Activated CD8-positive, alpha-beta memory T cell treated with anti-CD3 and anti-CD28 coated beads for 4 hours (primary cell): ENCODE measurements at places on chromosomes 12 and 14.

GRCh38 chr12:19245106-19245505, 115.6 kb downstream of the PLEKHA5 start:
- DNase-seq, result no peak

GRCh38 chr12:232731-233614, 19.0 kb upstream of the SLC6A12 start:
- no peak for DNase-seq

DNA sequence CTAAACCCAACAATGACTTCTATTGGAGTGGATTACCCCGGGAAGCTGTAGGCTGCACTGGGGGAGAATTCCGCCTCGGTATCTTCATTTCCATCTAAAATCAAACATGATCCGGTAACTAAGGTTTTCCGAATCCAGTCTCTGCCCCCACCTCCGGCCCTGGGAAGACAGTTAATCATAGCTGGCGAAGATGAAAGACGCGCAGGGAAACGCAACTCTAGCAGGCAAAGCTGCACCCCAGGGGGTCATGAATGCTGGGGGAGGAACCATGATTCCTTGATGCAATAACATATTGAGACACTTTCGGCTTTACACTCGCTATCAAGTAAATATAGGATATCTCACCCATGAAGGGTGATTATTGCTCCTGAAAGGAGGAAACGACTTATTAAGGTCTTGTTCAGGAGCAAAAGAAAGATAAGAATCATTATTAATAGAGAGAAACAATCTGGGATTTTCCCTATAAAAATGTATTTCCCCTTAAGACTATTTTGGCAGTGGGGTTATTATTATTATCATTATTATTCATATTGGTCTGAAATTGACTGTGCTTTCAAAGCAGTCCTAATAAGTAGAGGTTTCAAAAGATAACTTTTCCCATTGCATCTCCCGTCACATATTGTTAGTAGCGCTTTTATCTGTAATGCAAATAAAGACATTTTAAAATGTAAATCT, 614.9 kb downstream of the VRK1 start:
- no peak for DNase-seq

GRCh38 chr12:5626151-5626550, 194.2 kb downstream of the NTF3 start:
- no peak for DNase-seq

GRCh38 chr12:117144599-117144998, 45.4 kb upstream of the TESC start:
- DNase-seq, result no peak

DNA sequence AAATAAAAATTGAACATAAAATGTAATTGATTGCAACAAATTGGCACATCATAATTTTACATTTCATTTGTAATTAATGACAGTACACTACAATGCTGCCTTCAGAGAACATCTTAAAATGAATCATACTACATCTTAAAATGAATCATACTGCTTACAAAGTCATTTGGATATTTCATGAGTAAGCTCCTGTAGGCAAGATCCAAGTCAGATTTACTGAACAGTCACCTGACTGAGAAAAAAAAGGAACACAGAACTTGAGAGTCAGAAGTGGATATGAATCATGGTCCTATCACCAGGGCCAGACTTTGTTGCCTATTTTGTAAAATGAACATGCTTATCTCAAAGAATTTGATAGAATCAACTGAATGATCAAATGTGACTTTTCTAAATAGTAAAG, 32.7 kb upstream of the FBLN5 start:
- no peak for DNase-seq

DNA sequence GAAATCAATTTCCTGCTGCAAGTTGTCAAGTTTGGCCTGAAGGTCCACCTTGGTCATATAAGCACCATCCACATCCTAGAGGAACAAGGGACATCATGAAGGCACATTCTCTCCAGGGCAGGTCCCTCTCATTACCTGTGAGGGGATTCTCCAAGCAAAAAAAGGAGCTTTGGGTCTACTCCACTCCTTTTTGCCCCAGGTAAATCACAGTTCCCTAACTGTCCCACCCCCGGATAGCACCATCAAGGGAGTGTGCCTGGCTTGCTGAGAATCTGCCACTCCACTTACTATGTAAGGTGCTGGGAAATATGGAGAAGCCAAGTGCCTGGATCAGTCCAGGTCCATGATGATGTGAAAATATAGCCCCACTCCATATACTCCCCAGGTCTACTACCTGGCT, 2.5 kb downstream of the KRT1 start:
- DNase-seq, result no peak

DNA sequence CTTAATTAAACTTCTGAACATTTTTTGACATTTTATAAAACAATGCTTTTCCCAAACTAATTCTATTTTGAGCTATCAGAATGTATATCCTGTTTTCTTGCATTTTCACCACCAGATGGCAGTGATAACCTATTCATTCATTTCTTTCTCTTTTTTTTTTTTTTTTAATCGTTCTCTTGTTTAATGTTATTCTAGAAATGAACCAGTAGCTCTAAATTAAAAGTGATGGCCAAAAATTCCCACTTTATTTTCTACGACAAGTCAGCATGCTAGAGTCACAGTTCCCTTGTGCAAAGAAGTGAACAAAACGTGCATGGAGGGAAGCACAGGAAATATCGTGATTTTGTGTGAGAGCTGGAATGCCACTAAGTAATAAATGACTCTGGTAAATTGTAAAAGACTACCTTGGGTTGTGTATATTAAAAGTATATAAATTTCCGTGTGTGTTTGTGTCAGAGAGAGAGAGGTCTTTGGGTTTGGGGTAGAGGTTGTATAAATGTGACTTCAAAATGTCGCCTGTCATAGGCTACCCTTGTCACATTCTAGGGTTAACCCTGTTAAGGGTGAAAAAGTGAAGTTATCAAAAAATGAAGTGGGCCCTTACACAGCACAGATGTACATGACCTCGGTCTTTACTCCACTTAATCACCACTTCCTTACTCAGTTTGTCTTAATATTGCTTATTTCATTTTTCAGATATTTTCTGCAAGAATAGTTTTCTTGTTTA, 40.4 kb upstream of the LDHB start:
- no peak for DNase-seq

DNA sequence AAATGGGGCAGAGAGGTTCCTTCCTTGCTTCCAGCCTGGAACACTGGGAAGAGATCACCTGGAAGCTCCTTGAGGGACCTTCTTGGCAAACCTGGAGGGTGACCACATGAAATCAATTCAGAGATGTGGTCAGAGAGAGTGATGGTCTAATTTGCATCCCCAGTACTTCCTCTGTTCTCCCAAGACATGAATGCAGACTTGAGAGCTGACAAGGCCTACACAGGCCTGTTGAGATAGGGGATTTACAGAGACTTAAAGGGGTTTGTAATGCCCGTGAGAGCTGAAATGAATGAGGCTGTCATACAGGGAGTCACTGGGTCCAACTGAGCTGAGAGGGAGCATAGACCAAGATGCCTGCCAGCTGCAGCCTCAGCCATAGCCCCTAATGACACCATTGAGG, 45.1 kb downstream of the TMX1 start:
- DNase-seq, result no peak

DNA sequence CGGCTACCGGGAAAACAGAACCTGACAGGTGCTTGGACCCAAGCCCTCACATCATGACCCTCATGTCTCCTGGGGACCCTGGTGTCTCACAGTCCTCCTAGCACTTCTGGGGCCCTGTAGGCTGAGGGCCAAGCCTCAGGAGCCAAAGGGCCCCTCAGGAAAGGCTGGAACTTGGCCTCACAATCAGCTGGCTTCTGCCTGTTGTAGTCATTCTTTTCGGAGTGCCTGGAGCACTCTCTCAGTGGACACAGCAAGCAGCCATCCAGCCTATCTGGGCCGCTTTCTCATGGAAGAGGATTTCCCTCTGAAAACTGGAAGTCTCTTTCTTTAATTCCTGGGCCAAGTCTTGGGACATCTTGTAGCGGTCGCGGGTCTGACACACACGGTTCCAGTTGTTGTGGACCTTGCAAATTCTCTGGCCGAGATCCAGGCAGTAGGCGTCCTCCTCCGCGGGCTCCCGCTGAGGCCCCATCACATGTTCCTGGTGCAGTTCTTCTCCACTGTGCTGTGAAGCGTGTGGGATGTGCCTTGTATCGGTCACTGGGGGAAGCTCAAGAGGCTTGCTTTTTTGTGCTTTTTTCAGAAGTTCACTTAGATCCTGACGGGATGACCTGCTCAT, 169.3 kb downstream of the EMP1 start:
- no peak for DNase-seq

DNA sequence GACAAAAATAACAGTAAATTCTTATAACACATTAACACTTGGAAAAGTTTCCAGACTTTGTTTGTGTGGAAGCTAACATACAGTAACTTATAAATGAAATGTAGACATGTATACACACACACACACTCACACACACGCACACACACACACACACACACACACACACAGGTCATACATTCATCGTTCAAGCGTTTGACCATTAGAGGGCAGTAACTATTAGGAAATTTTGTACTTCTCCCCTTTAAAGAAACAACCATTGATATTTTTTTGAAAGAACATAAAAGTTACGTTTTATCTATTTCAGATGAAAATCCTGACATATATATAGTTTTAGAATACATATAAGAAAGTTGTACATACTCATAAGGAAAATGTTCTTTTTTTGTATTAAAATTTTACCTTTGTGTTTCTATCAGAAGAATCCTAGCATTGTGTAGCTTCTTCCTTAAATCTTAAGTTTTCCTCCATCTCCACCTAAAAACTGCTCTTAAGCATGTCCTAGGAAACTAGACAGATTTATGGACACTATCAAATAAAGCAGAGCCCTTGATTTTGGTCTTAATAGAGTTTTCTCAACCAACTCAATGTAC, 29.0 kb downstream of the PTPRQ start:
- no peak for DNase-seq

DNA sequence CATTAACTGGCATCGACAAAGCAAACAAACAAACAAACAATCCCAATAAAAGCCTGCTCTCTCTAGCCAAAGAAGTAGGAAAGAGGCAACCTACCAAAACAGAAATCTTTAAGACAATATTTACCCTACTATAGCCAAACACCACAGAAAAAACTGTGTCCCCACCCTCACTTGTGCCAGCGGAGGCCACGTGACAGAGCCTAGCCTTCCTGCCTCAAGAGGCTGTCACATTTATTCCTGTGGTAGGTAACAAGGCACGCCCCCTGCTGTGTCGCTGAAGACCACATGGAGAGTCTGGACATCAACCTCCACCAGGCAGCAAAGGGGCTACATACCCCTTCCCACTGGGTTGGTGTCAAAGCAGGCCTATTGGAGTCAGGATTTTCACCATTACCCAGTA, 148.1 kb downstream of the LMNTD1 start:
- no peak for DNase-seq

- DNase-seq, result no peak
Measured at GRCh38 chr12:115451780-115452736, 768.1 kb upstream of the TBX3 start.

GRCh38 chr14:31090883-31091764, 64.9 kb upstream of the STRN3 start:
- no peak for DNase-seq

DNA sequence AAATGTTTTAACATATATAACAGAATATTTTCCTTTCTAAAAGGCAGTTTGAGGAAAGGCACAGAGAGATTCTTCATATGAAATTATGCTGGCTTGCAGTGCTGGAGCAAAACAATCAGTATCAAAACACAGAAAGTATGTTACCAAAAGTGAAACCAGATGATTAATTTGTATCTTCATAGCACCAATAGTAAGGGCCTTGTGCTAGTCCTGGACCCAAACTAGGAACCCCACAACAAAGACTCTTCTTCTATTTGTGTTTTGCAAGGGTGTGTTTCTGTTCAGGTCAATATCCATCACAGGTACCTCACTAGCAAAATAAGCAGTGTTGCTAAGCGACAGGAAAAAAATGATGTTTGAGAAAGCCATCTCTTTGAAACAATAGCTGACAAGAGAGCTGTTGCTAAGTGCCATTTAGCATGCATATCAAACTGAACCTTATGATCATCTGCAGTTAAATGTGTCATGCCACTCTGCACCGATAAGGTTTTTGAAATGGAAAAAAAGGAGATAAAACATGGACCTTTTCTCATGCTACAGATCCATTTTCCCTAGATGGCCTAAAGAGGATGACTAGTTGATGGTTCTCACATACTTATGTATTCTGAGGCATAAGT, 196.2 kb upstream of the ALG10 start:
- DNase-seq, result no peak

DNA sequence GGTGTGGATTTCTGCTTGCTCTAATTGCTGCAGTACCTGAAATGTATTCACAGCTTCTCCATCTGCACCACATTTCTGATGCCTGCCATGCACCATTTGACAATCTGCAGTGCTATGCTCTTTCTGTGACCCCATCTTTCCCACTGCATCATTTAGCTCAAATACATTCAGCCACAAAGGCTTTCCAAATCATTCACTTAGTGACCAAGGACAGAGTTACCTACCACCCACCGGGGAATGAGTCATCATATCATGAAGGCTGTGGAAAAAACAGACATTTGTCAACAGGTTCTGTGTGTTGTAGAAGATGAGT, 465.5 kb upstream of the ATP2B1 start:
- no peak for DNase-seq

DNA sequence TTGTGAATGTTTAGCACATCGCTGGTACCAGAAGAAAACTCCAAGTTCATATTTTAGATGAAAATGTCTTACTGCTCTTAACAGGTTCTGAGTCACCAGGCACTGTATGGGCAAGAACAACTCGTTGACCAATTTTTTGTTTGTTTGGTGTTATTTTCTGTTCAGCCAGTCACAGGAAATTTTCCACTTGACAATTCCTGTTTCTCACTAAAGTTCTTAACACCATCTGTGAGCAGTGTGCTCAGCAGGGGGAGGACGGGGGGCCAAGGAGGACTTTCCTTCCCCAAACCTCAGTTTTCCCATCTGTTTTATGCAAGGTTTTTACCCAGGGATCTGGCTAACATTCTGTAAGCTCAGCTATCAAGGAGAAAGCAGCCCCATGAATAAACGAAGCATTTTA, 3.0 kb downstream of the NUAK1 start:
- no peak for DNase-seq

DNA sequence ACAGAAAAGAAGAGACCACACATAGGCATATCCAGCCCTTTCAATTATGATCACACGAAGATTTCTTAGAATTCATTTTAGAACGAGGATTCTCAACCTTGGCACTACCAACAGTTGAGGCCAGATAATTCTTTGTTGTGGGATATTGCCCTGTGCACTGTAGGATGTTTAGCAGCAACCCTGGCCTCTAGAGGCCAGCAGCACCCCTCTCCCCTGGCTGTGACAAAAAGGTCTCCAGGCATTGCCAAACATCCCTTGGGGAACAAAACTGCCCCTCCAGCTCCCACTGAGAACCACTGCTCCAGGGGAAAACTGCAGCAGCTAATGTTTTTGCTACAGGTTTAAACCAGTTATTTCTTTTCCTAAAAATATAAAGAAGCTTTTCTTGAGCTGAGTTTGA, 7.1 kb downstream of the NT5DC3 start:
- no peak for DNase-seq

DNA sequence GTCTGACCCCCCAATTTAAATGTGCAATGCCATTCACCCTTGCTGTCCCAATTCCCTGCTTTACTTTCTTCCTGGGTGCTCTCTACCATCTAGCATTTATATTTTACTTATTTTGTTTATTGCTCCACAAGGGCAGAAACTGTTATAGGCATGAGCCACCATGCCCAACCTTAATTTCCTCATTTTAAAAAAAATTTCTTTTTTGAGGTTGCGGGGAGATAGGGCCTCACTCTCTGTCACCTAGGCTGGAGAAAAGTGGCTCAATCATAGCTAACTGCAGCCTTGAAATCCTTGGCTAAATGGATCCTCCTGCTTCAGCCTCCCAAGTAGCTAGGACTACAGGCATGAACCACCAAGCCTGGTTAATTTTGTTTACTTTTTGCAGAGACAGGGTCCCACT, 13.0 kb downstream of the HPD start:
- no peak for DNase-seq

GRCh38 chr12:102406033-102406584, 74.3 kb downstream of the IGF1 start:
- DNase-seq, result no peak
